ENCODE measurements at places on chromosomes 7 and 10.

DNA sequence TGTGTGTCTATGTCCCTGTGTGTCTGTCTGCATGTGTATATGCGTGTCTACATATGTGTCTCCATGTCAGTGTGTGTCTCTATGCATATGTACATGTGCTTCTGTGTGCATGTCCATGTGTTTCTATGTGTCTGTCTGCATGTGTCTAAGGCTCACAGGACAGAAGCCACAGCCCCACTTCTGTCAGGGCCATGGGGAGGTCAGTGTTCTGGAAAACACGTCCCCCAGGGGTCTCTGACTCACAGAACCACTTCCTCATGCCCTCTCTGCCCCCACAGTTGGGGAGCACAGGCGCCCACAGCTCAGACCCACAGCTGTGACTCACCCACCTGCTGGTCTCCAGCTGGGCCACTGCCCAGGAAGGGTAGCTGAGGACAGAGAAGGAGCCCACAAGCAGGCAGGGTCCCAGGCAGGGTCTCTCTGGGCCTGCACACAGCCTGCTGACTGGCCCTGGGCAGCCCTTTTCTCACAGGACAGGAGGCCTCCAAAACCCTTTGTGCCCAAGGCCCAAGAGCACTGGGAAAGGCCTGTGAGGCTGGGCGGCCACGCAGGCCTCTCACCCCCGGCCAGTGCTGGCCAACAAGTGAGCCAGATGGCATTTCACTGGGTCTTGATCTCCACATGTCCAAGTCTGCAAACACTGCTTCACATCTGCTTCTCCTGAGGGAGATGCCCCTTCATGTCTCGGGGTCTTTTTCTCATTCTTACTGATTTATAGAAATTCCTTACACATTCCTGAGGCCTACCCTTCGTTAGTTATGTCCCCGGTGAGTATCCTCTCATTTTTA lies 102.9 kb upstream of the FAM20C start:
- no peak for DNase-seq

DNA sequence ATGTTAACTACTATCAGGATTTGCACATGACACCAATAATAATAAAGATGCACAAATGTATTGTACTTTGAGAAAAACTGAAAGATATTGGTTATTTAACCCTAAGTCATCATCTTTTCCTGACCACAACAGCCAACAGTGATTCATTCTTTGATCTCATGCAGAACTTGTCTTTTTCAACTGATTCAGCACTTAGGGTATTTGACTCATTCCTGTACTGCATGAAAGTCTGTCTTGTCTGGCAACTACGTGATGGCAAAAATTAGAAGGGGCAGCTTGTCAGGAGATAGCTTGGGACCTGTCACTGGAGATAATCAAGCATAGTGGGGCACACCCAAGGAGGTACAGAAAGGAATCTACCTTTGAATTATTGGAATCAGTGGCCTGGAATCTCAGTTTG lies 77.8 kb upstream of the LRRC17 start:
- no peak for DNase-seq

GRCh38 chr10:124612611-124613498 lies 131.3 kb downstream of the FAM53B start:
- peak; percentile 24 for DNase-seq

DNA sequence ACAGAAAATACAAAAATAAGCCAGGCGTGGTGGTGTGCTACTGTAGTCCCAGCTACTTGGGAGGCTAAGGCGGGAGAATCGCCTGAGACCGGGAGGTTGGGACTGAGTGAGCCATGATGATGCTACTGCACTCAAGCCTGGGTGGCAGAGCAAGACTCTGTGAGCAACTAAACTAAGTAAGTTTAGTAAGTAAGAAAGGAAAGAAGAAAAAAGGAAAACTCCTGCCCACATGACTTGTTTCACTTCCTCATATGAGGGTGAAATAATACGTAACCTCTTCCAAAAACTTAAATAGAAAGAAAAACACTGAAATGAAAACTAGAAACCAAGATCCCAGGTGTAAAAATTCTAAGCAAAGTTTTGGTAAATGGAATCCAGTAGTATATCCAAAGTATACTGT lies 79.6 kb downstream of the LARP4B start:
- no peak for DNase-seq

GRCh38 chr7:39095875-39096619 lies 118.3 kb downstream of the POU6F2 start:
- DNase-seq = no peak

- DNase-seq = no peak
These were observed 24.6 kb downstream of the NT5C2 start for GRCh38 chr10:103168438-103168837.

DNA sequence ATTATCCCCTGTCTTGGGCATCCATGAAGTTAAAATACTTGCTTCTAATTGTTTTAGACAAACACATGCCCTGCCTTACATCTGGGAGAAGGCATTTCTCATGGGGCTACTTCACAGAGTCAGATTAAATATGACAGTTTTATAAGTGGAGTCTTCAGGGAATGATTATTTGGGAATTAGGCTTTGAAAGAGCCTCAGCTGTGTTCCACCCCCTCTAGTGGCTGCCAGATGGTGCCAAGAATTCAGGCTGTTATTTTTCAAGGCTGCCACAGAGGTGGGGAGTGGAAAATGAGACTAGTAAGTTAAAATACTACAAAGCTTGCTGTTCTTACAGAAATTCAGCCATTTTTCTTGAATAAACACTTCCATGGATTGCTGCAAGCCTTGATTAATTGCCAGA lies 45.8 kb upstream of the DNAH11 start:
- DNase-seq = no peak

GRCh38 chr10:44424957-44425356 lies 40.1 kb upstream of the CXCL12 start:
- DNase-seq = no peak

- no peak for DNase-seq
These were observed 40.9 kb downstream of the PDSS1 start for GRCh38 chr10:26738301-26738911.

DNA sequence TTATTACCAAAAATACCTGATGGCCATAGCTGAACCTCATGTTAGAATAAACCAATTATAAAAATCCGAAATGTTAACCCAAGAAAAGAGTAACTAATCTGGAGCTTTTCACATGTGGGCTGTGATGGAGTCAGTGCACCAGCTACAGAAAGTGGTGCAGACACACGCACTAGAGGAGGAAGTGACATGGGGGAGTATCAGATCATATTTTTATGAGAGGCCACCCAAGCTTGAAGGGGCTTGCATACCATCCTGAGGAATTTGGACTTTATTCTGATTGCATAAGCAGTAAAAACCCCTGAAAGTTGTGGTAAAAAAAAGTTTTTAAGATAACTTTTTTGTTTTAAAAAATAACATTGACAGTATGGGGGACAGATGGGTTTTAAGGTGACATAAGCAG lies 1148.5 kb upstream of the CELF2 start:
- DNase-seq = no peak

- no peak for DNase-seq
These were observed 107.8 kb upstream of the PHYHIPL start for GRCh38 chr10:59068581-59069191.

GRCh38 chr7:29955075-29955792 lies 34.4 kb downstream of the SCRN1 start:
- no peak for DNase-seq

DNA sequence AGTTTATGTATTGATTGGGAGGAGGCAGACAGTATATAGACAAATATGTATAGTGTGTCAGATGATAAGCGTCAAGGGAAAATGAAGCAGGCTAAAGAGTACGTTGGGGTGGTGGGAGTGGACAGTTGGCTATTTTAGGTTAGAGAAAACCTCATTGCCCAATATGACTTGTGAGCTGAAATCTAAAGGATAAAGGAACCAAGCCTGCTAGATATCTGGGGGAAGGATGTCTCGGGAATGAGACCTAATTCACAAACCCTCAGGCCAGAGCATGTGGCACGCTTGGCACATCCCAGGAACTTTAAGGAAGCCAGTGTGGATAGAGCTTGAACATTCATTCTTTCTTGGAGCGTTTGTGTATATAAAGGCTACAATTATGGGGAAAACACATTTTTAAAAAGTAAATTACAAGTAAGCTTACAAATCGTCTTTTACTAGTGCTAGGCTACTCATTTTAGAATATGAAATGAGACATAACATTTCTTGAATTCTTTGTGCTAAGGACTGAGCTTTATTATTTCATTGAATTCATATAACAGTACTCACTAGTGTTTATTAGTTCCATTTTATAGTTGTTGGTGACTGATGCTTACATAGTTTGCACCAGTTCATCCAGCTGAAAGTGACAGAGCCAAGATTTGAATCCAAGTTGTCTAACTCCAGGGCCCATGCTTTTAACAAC lies 9.7 kb downstream of the FHIP2A start:
- no peak for DNase-seq

GRCh38 chr10:122199070-122199469 lies 72.0 kb upstream of the BTBD16 start:
- no peak for DNase-seq

DNA sequence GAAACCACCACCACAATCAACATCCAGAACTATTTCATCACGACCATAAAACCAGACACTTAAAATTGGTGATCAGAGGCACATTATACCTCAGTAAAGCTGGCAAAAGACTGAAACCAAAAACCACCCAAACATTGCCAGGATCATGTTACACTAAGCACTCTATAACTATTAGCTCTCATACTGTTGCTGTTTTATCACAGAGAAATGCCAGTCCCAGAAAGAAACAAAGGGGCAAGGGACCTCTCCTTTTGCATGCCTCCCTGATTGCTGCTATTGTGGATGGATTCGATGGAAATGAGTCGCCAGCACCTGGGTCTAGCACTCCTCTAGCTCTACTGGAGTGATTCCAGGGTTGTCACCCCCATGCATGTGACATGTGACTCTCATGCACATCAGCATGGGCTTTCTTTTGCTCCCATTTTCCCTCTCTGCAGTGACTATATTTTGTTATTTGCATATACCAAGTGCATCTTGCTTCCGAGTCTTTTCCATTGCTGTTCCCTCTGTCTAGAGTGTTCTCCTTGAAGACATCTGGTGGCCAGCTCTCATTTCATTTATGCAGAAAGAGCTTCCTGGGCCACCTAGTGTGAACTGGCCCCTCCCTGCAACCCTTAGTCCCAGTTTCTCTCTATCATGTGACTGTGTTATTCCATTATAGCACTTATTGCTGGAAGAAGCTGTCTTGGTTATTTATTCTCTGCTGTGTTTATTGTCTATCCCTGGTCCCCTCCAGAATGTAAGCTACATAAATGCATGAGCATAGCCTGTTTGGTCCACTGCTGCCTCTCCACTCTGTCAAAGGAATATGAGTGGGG lies 300.6 kb downstream of the PLXNA4 start:
- DNase-seq = no peak

DNA sequence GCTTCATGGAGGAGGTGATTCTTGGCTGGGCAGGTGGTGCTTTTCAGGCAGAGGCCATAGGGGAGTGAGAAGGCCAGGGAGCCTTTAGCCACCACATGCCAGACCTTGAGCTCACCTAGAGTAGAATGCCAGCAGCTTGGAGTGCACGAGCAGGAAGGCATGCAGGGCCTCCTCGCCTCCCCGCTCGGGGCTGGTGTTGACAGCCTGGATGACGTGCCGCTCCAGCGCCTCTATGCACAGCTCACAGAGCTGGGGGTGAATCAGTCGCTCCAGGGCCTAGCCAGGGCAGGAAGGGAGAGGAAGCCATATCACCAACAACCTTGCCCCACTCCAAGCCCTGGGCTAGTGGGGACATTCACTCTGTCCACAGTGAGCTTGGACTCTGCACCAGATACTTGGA lies 15.7 kb downstream of the HPS1 start:
- no peak for DNase-seq

- DNase-seq = no peak
These were observed 10.9 kb downstream of the JAKMIP3 start for GRCh38 chr10:132076578-132077081.

DNA sequence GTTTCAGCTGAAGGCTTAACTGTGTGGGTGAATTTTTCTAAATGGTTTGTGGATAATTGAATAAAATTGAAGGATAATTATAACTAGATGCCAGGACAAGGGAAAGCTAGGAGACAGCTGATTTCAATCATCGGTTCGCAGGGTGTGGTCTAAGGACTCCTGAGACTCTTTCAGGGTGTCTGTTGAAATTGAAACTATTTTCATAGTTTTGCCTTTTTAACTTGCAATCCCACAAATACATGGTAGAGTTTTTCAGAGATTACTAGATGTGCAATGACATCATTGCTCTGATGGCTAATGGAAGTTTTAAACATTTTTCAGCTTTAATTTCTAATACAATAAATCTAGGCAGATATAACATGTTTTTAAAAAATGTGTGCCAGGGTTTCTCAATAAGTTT lies 18.5 kb downstream of the TRUB1 start:
- DNase-seq = no peak

- no peak for DNase-seq
These were observed 68.8 kb upstream of the INSIG1 start for GRCh38 chr7:155228894-155229293.

- DNase-seq = peak; percentile 59
These were observed 2.6 kb downstream of the STK31 start for GRCh38 chr7:23712368-23713284.

- DNase-seq = no peak
These were observed 89.6 kb upstream of the C7orf33 start for GRCh38 chr7:148500978-148501377.

DNA sequence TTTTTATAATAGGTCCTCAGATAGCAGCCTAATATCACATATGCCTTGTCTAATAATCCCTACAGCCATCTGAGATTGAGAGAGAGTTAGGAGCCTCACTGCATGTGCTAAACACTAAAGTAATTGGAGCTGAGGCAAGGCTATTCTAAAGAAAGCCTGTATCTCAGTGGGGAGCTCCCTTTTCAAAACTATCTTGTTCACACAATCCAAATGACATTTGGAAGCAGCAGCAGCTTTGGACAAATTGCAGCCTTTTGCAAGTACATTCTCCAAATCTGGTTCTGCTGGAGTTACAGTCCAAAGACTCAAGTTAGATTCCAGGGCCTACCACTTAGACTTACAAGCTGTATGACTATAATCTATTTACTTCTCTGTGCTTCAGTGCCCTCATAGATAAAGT lies 104.5 kb downstream of the MACC1 start:
- DNase-seq = no peak

- DNase-seq = no peak
These were observed 50.3 kb upstream of the MACC1 start for GRCh38 chr7:20267482-20267881.

- no peak for DNase-seq
These were observed 14.5 kb upstream of the ZNF33B start for GRCh38 chr10:42652858-42653257.

GRCh38 chr10:35986756-35987502 lies 344.8 kb upstream of the FZD8 start:
- no peak for DNase-seq

DNA sequence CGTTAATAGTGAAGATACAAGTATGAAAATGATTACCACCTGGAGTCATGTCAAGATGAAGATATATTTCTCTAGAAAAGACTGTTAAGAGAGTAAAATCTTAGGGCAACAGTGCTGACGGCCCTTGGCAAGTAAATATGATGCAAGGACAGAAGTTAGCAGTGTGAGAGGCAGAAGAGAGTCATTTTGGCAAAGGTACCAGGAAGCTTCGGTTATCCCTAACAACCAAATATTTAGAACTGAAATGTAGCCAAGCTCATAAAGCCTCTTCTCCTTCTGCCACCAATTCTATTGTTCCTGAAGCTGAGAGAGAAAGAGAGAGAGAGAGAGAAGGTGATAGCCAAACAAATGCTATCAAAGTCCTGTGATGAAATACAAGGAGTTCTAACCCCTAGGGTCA lies 109.6 kb downstream of the MACC1 start:
- no peak for DNase-seq
